ENCODE measurements at places on chromosomes 6 and 20.

DNA sequence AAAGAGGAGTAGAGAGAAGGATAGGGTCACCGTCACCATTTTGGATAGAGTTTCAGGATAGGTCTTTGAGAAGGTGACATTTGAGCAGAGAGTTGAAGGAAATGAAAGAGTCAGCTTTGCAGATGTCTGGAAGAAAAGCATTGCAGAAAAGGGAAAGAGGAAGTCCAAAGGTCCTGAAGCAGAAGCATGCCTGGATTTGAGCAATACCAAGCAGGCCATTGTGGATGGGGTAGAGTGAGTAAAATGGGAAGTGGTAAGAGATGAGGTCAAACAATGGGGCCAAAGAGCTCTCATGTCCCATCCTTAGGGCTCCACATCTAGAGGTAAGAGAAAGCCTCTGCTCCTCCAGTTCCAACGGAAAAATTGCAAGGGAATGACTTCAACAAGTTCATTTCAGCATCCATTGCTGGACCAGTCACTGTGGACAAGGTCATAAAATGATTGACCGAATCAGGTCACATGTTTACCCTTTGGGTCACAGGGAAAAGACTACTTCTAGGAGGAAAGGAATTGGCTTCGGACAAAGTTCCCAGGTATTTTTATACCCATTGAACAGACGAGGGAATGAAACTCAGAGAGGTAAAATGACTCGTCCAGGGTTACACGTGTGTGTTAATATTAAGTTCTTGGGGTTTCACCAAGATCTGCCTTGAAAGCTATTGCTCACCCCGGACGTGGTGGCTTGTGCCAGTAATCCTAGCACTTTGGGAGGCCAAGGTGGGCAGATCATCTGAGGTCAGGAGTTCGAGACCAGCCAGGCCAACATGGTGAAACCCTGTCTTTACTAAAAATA, 6.6 kb upstream of the SAMHD1 start:
- no peak for DNase-seq

DNA sequence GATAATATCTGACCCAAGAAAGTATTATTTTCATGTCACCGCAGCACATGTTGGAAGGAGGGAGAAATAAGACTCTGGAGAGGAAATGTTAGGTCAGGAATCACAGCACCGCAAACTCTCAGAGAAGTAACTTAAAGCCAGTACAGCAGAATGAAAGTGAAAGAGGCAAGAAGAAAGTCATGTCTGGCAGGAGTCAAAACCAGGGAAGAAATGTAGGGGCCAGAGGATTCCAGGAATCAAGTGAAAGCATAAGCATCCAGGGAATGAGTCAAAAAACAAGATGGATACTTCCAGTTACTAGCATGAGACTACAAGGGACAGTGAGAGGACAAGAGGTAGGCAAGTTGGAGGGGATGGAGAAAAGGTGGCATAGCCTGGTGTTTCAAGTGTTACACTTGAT, 80.4 kb downstream of the AK9 start:
- DNase-seq, result no peak

DNA sequence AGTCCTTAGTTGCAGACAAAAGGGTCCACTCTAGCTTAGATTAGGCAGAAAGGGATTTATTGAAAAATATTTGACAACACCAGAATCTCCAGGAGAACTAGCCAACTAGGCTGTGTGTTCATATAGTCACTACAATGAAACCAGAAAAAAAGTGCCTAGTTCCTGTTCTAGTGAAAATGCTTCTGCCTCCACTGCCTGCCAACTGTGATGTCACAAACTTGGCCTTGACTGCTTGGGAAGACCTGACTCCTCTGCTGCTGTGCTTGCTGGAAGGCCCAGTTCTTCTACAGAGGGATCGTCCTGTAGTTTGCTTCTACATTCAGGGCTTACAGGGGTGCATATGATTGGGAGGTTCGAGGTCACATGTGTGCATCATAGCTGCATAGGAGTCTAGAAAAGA, 40.3 kb upstream of the XRN2 start:
- no peak for DNase-seq

DNA sequence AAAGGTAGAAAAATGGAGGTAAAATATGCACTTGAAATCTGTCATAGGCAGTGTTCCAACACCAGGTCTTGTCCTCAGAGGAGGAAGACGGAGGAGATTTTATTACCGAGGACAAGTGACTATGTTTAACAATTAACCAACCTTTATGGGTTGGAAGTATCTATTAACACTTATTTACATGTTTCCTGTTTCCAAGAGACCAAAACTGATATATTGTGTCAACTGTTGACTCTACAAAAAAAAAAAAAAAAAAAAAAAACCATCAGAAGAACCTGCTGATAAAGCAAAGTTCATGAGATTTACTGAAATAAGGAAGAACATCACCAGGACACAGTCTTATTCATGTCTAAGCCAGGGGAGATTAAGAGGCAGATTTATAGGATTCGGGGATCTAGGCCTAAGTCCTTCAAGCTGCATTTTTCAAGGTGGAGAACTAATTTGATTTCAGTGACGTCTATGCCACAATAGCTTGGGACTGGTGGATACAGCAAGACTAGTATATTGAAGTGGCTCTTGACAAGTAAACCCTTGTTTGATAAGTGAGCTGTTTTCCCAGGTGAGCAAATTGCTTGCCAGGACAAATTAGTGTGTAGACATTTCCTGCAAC, 126.6 kb upstream of the NAA20 start:
- DNase-seq, result no peak

DNA sequence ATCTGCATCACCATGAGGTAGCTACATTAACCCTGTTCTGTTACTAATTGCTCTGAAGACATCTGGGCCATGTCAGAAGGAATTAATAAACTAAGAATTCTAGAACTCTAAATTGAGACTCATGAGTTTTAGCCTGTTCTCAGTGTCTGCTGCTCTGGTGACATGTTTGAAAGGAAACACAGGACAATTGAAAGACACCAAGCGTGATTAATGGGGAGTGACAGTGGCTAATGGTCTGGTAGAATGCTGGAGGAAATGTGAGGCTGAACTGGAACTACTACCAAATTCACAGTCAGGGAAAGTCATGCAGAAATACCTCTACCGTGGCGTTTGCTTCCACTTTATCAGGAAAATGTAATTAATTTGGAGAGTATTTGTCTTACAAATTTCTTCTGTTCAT, 140.0 kb downstream of the TBC1D7 start:
- DNase-seq, result no peak

- DNase-seq, result no peak
Measured at GRCh38 chr6:315226-315625, 22.9 kb downstream of the DUSP22 start.

GRCh38 chr20:45406260-45407066, 1.6 kb upstream of the DBNDD2 start:
- peak; percentile 46 for DNase-seq

- no peak for DNase-seq
Measured at GRCh38 chr6:164418262-164418588, 891.2 kb downstream of the C6orf118 start.

DNA sequence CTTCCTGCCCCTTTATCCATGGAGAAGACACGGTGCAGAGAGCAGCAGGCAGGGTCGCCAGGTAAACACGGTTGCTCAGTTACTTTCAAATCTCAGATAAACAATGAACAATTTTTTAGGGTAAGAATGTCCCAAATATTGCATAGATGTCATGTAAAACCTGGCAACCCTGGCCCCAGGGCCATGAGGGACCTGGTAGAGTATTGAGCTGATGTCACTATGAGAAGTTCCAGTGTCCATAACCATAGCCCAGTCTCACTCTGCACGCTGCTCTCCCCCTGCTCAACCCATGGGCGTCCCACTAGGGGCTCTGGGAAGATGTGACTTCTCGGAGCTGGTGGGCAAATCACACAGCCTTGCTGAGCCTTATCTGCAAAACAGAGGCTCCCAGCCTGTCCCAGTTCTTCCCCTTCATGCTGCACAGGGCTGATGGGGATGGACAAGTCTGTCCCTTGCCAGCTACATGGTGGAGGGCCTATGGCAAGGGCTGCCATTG, 71.3 kb upstream of the TOP1 start:
- no peak for DNase-seq

- peak; percentile 51 for DNase-seq
Measured at GRCh38 chr20:37323985-37324384, 22.0 kb upstream of the SRC start.

DNA sequence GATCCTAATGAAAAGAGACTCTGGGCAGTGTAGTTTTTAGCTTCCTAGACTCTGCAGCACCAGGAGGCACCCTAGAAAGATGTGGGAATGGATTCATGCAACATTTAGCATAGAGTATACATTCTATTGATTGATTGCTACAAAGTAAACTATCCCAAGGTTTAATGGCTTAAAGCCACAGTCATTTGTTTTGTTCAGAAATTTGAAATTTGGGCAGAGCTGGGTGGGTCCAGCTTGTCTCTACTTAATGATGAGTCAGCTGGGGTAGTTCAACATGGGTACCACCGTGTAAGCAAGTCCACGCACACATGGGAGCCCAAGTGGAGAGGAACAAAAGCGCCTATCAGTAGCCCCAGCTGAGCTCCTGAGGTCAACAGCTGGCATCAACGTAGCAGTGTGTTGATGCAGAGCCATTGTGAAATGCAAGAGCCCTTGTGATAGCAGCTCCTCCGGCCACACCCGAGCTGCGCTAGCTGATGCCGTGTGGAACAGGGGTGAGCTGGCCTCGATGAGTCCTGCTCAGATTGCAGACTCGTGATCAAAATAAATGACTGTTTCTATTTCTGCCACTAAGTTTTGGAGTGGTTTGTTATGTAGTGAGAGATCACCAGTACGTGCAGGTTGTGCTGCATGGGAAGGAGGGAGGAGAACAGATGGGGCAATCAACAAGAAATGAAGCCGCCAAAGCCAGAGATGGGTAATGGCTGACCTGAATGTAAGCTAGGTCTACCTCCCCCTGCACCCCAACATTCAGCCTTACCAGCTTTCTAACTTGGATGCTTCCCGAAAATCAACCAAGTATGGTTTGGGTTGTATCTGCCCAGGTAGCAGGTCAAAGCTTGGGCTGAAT, 45.7 kb upstream of the TRAF3IP2 start:
- DNase-seq, result no peak

DNA sequence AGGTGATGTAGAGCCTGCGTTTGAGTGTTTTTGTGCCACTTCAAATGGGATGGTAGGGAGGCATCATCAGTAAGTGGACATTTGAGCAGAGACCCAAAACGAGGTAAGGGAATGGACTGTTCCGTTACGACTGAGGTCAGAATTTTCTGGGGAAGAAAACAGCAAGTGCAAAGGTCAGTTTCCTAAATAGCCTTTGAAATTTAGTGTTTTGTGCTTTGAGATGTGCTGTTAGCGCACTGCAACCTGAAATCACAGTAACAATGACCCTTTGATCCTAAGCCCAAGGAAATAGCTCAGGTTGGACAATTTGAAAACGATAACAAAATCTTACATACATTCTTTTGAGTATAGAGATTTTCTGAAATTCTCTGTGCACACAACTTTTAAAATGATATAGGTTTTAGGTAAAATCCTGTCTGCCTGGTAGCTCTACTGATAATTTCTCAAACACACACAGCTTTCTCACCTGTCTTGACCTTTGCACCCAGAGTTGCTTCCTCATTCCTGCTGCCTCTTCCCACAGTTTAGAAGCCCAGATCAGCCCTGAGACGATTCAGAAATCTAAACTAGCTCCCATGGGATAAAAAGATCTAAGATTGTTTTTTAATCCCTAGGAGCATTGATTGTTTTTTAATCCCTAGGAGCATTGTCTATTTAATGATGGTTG, 22.1 kb downstream of the DCBLD1 start:
- DNase-seq, result no peak

DNA sequence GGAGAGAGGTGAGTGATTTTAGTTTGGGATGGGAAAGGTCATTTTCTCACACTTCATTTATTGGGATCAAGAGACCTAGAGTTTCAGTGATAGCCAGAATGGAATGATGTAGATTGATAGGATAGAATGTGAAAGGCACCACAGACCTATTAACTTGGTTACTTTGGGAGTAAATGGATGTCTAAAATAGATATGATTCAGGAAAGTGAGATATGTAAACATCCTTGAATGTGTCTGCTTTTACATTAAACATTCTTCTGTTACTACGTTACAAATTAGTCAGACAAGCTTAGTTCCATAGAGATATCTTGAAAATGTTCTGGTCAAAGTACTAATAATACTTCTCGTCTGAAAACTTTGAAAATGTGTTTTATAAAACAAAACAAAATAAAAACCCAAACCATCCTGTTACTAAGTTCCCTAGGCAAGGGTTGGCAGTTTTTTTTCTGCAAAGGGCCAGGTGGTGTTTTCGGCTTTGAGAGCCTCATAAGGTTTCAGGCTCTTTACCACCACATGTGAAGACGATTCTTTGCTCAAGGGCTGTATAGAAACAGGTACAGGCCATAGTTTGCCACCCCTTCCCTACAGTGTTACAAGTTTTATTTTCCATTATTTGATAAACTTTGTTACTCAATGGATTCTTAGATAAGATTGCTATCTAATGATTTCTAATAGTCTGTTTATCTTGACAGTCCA, 3.4 kb downstream of the CYB5R4 start:
- DNase-seq, result no peak

All from lung microvascular endothelial cell (primary cell).